Esophagus mucosa (tissue), 1 donor: ENCODE measurements at places on chromosomes 13 and 19.
A peak's percentile ranks its signal among the peaks of the same experiment; 100 is the strongest.

GRCh38 chr13:107347641-107348369 lies 779.9 kb upstream of the ARGLU1 start:
- ATAC-seq: no peak

DNA sequence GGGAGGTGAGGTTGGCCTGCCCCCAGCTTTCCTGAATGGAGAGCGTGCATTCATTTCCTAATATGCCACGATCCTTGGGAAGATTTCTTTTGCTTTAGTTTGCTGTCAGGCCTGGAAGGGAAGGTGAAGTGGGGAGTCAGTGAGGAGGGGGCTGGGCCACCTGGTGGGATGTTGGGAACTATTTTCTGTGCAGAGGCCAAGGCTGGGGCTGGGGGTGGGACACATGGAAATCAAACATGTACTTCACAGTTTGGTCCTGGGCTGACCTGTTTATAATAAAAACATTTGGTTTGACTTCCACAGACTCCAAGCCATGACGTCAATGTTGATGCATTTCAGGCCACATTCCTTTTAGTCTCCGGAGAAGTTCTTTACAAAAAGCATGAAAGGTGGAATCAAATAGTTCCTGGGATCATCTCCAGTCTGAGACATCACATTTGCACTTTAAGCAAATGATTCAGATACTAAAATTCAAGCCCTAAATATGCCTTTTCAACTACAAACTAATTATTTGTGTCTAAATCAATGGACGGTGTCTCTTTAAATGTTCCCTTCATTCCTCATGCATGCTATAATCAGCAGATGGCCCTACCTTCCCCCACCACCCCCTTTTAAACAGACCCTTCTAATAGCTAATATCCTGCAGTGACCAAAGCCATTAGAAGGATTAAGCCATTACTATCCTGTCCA lies 41.5 kb upstream of the MEDAG start:
- no peak for ATAC-seq

- ATAC-seq: no peak
These were observed 10.2 kb downstream of the NPHS1 start for GRCh38 chr19:35841961-35842595.

DNA sequence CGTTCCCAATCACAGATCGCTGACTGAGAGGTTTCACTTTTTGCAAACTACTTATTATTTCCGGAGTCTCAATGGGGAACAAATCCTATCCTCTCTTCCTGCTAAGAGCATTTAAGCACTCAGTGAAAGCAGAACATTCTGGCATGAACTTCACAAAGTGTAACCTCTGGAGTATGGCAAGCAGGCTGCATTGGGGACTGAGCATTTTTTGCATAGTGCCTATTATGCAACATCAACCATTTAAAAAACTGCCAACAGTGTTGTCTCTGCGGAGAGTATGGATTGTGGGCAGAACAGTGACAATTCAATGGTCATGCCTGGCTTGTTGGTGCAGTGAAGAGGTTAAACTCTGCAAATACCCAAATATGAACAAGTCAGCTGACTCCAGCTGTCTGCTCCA lies 484.6 kb downstream of the OLFM4 start:
- no peak for ATAC-seq

GRCh38 chr19:18203408-18203862 lies 407 bp downstream of the RAB3A start:
- peak; percentile 5 for ATAC-seq

DNA sequence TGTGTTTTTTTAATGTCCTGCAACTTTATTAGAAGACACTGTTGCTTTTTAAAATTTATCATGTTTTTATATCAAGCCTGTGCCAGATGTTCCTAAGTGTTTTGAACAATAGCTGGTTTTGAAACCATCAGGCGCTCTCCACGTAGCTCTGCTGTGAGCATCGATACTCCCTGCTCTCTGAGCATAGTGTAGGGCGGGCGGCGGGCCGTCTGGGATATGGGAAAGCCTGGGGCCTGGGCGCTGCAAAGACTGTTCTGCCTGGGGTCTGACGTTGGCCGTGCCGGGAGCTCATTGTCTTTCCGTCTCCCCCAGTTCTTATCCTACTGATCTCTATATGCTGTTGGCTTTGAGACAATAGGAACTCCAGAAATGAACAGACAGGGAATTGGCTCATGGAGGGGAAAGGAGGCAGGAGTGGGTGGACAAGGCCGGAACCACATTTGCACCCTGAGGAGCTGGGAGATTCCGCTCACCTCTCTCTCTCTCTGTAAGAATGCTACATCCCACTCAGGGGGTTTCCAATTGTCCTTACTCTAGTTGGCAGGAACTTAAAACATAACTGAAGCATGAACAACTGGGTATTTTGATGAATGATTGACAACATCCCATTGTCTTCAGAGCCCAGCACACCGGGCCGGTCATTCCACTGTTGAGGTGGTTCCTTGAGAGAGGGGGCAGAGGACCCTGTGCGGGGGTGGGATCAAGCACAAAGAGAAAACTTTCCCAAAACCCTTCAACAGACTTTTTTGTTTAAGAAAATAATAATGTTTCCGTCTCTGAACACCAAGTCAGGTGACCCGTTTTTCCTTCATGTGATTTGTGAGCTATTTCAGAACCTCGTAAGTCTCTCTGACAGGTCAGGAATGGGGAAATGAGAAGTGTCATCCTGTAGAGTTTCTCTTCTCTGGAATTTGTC lies 64.7 kb downstream of the COL4A2 start:
- ATAC-seq: no peak

- ATAC-seq: no peak
These were observed 37.6 kb upstream of the CD177 start for GRCh38 chr19:43315851-43316250.

DNA sequence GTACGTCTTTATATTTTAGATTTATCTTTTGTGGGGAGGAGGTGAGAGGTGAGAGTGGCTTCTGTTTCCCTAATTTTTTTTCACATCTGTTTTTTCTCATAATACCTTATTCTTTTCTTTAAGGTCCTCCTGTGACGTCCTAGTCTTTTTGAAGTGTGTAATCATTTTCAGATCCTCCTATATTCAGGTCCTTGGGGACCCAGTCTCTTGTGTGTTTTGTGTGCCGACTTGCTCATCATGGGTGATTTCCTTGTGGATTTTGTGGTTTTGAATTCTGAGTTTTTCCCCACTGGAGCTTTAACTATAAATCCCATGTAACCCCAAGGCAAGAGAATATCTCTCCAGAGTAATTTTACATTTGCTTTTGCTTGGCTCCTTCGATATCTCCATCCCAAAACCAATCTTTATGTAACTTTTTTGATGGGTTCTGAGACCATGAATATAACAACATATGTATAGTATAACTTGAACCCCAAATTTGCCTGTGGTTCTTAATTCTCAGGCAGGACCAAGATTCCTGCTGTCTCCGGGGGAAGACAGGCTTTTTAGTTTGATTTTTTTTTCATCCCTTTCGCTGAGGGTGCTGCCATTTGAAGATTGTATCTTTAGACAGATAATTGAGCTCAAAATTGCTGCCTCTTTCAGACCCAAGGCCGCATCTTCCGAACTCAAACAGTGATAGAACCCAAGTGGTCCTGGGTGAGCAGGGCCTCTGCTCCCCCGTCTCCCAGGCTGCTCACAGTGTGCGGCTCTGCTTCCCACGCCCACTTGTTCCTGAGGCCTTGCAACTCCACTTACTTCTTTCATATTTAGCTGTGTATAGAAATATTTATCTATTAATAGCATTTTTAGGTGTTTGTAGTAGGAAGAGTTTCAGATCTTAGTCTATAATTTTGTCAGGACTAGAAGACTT lies 59.1 kb upstream of the GPR183 start:
- ATAC-seq: no peak

- ATAC-seq: no peak
These were observed 60.8 kb downstream of the C13orf42 start for GRCh38 chr13:51050021-51050830.

- no peak for ATAC-seq
These were observed 6.3 kb downstream of the C19orf12 start for GRCh38 chr19:29708554-29709439.

- ATAC-seq: no peak
These were observed 56.0 kb downstream of the F2RL3 start for GRCh38 chr19:16944626-16945363.

DNA sequence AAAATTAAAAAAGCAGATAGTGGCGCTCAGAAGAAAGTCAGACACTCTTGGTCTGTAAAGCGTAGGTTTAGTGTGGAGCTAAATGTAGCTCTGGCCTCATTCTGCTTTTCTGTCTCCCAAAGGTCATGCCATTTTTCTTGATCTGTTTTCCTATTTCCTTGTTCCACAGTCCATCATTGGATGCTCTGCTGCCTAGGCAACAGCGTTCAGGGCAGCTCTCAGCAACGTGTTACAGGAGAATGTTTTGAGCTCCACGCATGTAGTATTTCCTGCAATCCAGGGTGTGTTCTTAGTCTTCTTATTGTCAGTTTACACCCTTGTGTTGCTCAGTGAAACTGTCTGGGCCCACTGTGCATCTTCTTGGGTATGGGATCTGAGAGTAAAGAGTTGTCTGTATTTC lies 46.0 kb upstream of the PCDH8 start:
- ATAC-seq: no peak

DNA sequence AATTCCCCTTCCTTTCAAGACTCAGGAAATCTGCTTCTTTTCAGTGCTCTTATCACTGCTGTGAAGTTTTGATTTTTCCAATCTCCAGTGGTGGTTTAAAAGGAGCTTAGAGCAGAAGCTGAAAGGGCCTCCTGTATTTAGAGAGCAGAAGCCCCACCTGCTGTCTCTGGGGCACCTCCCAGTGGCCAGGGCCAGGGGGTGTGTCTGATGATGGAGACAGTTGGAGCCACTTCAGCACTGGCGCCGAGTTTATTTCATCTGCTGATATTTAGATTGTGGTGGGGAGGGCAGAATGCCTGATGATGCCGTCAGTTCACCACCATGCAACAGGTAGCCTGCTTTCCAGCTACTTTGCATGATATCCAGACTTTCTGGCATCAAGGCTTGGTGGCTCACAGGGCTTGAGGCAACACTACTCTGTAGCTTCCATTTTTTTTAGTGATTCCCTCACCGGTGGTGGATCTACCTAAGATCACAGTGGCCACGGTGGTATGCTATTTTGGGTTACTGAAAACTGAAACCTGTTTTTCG lies 371.9 kb downstream of the KCNRG start:
- ATAC-seq: peak; percentile 33

DNA sequence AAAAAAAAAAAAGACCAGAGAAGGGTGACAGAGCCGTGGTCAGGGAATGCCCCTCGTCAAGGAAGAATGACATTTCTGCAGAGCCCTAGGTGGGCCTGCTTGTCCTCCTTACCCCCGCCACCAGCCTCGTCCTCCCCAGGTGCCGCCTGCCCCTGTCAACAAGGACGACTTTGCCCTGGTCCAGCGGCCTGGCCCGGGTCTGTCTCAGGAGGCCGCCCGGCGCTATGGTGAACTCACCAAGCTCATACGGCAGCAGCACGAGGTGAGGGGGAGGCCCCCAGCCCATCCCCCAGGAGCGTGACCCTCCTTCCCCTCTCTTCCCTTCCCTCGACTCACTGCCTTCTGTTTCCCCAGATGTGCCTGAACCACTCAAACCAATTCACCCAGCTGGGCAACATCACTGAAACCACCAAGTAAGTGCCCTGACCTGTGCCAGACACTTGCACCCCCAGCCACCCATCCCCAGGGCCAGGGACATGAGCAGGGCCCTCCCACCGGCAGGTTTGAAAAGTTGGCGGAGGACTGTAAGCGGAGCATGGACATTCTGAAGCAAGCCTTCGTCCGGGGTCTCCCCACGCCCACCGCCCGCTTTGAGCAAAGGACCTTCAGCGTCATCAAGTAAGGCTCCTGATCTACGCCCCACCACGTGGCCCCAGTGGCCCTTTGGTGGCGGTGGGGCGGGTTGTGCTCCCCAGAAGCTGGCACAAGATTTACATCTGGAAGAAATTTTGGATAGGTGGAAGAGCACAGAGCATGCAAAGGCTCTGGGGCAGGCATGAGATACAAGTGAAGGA lies 14.8 kb downstream of the PODNL1 start:
- ATAC-seq: no peak

DNA sequence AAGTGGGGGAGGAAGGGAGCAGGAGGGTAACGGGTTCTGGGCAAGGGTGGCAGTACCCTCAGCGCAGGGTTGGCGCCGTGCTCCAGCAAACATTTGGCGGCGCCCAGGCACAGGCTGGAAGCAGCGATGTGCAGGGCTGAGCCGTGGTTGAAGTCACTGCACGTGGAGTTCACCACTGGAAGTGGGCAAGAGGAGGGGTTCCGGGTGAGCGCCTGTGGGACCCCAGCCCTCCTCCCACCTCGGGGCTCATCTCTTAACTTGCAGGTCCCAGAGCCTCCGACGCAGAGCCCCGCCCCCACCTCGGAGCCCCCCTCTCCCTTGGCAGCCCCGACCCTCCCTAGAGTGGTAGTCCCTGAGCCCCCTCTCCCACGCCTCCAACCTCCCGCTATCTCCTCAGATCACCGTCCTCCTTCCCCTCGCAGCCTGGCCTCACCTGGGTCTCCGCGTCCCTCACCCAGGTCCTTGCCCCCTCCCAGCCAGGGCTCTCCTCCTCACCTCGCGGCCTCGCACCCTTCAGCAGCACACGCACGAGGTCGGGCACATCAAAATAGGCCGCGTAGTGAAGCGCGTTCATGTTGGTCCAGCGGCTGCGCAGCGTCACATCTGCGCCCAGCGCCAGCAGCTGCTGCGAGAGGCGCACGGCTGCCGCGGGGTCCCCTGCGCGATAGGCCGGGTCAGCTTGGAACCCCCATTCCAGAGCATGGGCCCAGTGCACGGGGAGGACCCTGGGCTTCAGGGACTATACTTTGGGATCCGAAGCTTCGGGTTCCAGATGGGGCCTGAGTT lies 6.4 kb downstream of the CLIP3 start:
- ATAC-seq: no peak

DNA sequence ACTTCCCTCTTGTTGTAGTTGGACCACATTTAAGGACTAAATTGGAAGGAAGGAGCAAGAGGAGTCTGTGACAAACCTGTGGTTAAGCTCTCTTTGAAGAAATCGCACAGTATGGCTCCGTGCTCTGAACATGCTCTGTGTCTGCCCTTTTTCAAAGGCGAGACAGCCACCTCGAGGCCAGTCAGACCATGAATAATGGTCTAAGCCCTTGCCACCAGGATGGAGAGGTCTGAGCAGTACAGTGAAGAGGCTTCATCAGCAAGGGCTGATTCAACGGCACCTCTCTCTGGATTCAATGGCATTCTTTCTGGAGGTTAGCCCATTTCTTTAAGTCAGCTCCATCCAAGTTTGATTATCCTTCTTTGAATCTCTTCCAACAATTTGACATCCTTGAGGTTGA lies 30.9 kb downstream of the FAM216B start:
- no peak for ATAC-seq

DNA sequence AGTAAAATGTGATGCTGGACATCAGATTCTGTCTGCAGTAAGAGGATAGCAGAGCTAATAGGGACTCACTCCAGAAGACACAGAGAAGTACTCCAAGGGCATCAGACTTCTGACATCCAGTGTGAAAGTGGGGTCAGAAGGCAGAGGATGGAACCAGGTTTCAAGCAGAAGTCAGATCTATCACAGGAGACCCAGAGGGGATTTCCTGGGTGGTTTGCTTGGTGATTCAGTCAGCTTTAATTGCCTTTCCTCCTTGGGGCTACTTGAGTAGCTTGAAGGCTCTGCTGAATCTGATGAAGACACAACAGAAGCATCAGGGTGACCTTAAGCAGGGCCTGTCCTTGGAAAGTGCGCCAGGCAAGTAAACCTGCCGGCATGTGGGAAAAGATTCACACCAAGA lies 300.6 kb downstream of the COG6 start:
- ATAC-seq: no peak
